Fibroblast of lung (primary cell): ENCODE measurements at places on chromosomes 2 and 18. TPM values are rescaled to one million over a fixed set of nuclear protein-coding genes. Genes with fewer than 3 reads are reported as not detected.

Gene CTAGE1
- under 0.01 TPM in 1 of 2 replicates, not detected in the other for total RNA-seq

Gene TMEM37
- total RNA-seq: 0.99 and 2.6 TPM in 2 replicates

Gene WDFY1
- 107 and 156 TPM in 2 replicates for total RNA-seq

Gene ME2
- total RNA-seq: 43.9 and 57.0 TPM in 2 replicates

Gene LBH
- 351 and 926 TPM in 2 replicates for total RNA-seq

Gene NGEF
- under 0.01 TPM in 1 of 2 replicates, not detected in the other for total RNA-seq

Gene LHCGR
- total RNA-seq: not detected in 2 replicates

Gene ARHGEF33
- total RNA-seq: 0.50 and 1.0 TPM in 2 replicates

Gene ADGRF3
- under 0.01 TPM in 1 of 2 replicates, not detected in the other for total RNA-seq

Gene NYAP2
- under 0.01 TPM in 1 of 2 replicates, not detected in the other for total RNA-seq

Gene SETBP1
- total RNA-seq: 4.5 and 4.9 TPM in 2 replicates

Gene CD8B2
- total RNA-seq: not detected in 2 replicates

Gene UBXN2A
- 12.9 and 13.9 TPM in 2 replicates for total RNA-seq

Gene GLI2
- total RNA-seq: 3.3 TPM in 2 replicates

Gene PSTPIP2
- total RNA-seq: 8.2 and 13.4 TPM in 2 replicates

Gene C2orf66
- 0.17 and 0.26 TPM in 2 replicates for total RNA-seq

Gene ANKRD12
- total RNA-seq: 53.3 and 62.7 TPM in 2 replicates

Gene PRKAG3
- 0.26 and 0.33 TPM in 2 replicates for total RNA-seq

Gene VSNL1
- total RNA-seq: 1.2 and 1.3 TPM in 2 replicates

Gene ASB18
- not detected in 2 replicates for total RNA-seq

Gene MATN3
- total RNA-seq: 0.51 and 2.3 TPM in 2 replicates

Gene IL1R2
- 0.17 and 1.0 TPM in 2 replicates for total RNA-seq

Gene SLC4A5
- total RNA-seq: under 0.01 and 0.17 TPM in 2 replicates

Gene TUBB6
- total RNA-seq: 269 and 408 TPM in 2 replicates

Gene VAMP8
- total RNA-seq: 2.1 and 2.3 TPM in 2 replicates

Gene ANAPC1
- total RNA-seq: 42.1 and 46.1 TPM in 2 replicates

Gene ZBTB7C
- 0.33 and 0.51 TPM in 2 replicates for total RNA-seq

Gene GYPC
- 135 and 244 TPM in 2 replicates for total RNA-seq

Gene CTNNA2
- not detected in 2 replicates for total RNA-seq

Gene LYG2
- not detected in 2 replicates for total RNA-seq

Gene RSAD2
- total RNA-seq: 0.77 and 1.7 TPM in 2 replicates

Gene SPIRE1
- 28.8 and 31.0 TPM in 2 replicates for total RNA-seq

Gene CBLN2
- total RNA-seq: not detected in 2 replicates

Gene FEV
- total RNA-seq: not detected in 2 replicates

Gene SGPP2
- total RNA-seq: not detected in 2 replicates

Gene FTCDNL1
- total RNA-seq: 2.3 and 3.6 TPM in 2 replicates

Gene CRYBA2
- not detected in 2 replicates for total RNA-seq

Gene MTA3
- total RNA-seq: 27.2 and 31.0 TPM in 2 replicates

Gene SLC14A1
- total RNA-seq: 2.3 and 31.0 TPM in 2 replicates

Gene IL1RL2
- total RNA-seq: 2.6 and 3.1 TPM in 2 replicates

Gene LOXHD1
- total RNA-seq: not detected in 2 replicates

Gene ADRA2B
- total RNA-seq: not detected in 2 replicates

Gene GREB1L
- total RNA-seq: 0.26 and 0.33 TPM in 2 replicates

Gene POTEC
- not detected in 2 replicates for total RNA-seq

Gene NAT8
- total RNA-seq: not detected in 2 replicates

Gene IL36B
- total RNA-seq: not detected in 2 replicates

Gene CLEC4F
- not detected in 2 replicates for total RNA-seq

Gene TBR1
- not detected in 2 replicates for total RNA-seq

Gene GALNT13
- total RNA-seq: 0.17 and 0.26 TPM in 2 replicates

Gene TUBA3D
- not detected in 2 replicates for total RNA-seq

Gene CNNM3
- total RNA-seq: 9.9 and 13.1 TPM in 2 replicates

Gene MAL
- under 0.01 TPM in 1 of 2 replicates, not detected in the other for total RNA-seq

Gene ASXL3
- total RNA-seq: 0.51 and 0.66 TPM in 2 replicates
